ENCODE measurements at places on chromosomes 12 and 14.

GRCh38 chr12:105977236-105977635 lies 161.5 kb downstream of the NUAK1 start:
- no peak for DNase-seq

DNA sequence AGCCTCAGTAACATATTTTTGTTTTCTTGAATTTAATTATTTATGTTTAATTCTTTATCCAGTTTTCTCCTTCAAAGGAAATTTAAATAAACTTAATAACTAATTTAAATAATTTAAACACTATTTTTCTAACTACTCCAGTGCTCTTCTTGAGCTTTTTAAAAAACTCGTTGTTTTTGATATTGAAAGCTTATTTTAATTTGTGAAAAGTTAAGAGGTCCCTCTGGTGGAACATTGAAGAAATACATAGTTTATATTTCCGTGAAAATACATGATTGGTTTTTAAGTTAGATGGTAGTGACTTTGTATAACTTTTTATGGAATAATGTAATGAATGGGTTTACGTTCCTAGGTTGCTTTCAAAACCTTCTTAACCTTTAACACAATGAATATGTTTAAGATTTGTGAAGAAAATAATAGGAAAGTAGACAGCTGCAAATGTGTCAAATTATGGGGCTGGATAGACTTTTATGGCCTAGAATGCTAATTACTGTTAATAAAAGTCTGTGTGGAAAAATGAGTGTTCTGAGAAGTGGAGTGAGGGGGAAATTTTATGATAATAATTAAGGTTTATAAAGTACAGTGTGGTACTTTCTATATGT lies 45.9 kb upstream of the MSRB3 start:
- peak; percentile 11 for DNase-seq

GRCh38 chr14:100791995-100792394 lies 33.9 kb upstream of the MEG3 start:
- no peak for DNase-seq

- DNase-seq = no peak
These were observed 11.1 kb downstream of the PLBD2 start for GRCh38 chr12:113369391-113369985.

DNA sequence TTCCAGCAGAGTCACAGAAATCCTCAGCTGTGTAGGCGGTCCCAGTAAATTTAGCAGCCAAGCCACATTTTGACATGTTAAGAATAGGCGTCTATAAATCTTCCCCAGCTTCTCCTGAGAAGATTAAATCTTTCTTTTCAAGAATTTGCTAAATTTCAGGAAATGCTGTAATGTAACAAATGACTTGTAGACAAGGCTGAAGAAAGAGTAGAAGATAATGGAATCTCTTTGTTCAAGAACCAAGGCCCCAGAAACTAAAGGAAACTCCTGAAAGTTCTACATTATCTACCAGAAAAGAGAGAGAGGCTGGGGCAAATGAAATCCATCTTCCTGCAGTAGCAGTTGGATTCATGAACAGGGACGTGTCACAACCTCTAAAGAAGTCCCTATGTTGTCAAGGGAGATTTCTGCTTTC lies 760.3 kb downstream of the NOVA1 start:
- no peak for DNase-seq

GRCh38 chr12:57614178-57614947 lies 3.1 kb downstream of the ARHGEF25 start:
- no peak for DNase-seq

DNA sequence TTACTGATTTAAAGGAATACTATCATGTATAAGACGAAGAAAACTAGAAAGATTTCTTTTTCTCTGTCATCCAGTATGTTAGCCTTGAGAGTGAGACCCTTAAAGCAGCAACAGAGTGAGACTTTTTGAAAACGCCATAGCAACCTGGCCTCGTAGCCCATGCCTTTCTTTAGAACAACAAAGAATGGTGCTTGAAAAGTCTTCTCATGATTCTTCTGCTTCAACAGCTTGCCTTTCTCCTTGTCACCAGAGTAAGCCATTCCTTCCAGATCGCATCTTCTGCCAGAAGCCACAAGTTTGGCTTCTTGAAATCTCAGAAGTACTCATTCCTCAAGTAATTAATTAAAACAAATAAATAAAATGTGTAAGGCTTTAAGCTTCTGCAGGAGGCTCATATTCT lies 109.3 kb downstream of the PDE3A start:
- no peak for DNase-seq

GRCh38 chr12:40010899-40011774 lies 94.7 kb downstream of the SLC2A13 start:
- DNase-seq = peak; percentile 46

GRCh38 chr14:99838639-99839134 lies 45.5 kb downstream of the EML1 start:
- DNase-seq = peak; percentile 11

DNA sequence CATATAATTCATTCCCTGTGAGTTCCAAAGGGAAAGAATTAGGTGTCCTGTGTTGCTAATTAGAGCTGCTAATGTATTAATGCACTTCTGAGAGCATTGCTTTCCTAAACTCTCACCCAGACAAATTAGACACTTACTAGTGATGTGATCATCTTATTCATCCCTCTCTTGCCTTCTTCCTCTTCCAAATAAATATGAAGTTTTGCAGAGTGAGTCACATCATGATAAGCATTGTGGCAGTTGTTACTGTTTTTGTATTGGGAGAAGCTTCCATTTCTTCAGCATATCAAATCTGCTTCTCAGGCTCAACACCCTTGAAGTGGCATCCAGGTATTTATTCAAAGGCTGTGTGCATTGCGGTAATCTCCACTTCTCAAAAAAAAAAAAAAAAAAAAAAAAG lies 37.3 kb upstream of the E2F7 start:
- peak; percentile 31 for DNase-seq

GRCh38 chr12:60693019-60693626 lies 1097.3 kb downstream of the SLC16A7 start:
- no peak for DNase-seq

DNA sequence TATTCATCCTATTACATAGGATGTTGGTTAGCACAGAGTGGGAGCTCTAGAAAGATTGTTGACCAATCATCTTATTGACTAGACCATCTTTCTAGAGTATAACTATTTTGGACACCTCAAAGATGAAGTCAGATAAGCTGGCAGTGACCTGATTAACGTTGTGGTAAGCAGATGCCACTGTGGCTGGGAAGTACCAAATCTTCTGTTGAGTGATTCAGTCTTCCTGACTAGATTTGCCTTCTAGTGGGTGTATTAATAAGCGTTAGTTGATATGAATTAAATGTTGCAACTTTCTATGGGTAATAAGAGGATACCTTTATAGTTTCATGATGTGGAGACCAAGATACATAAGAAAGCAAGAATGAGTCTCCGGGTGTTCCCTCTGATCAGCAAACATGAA lies 51.2 kb upstream of the HELB start:
- DNase-seq = no peak

DNA sequence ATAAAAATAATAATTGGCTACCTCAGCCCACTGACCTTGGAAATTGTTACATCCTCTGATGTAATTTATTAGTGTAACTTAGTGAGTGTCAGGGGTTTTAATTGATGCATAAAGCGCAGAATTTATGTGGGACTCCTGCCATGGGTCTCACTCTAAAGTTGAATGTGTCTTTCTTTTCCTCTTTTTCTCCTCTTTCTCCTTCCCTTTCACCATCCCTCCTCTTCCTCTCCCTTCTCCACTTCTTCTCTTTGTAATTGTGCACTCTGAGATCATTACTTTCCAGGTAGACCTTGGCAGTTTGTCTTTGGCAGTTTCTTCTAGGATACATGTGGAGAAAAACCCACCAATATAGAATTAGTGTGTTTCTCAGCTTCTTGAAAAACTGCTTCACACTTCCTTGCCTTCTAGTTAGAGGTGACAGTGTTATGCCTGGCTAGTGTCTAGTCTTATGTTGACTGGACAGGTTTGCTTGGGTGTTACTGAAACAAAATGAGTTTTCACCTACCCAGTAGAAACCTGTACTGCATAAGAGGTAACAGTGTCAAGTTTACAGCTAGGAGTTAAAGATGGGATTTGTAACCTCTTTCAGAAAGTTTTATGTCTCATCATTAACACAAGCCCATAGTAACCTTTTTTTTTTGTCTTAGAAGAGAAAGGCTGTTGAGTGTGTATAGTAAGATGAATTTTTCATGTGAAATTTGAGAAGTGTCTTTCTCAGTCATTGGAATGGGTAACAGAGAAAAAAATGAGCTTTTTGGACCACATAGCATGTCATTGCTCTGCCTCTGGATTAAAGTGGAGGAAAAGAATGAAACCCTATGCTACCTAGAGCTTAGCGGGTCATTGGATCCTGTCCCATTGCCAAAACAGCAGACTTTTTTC lies 18.6 kb downstream of the PELI2 start:
- no peak for DNase-seq

- no peak for DNase-seq
These were observed 536 bp upstream of the DAAM1 start for GRCh38 chr14:59187802-59188460.

DNA sequence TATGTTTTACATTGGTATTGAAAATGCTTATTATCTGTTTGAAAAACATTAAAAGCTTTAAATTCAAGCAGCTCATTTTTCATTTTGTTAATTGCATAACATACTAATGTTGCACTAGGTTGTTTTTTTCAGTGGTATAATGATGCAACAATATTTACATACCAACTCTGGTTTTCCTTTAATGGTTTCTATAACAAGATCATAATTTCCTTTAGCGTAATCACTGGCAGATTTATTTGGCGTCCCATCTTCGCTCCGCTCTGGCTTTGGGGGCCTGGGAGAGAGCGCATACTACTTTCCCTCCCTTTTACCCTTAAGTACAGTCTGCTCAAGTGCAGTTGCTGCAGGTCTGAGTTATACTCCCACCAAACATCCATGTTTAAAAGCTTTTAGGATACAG lies 574.1 kb downstream of the PRKD1 start:
- no peak for DNase-seq

- peak; percentile 69 for DNase-seq
These were observed 82.4 kb downstream of the PPM1A start for GRCh38 chr14:60331201-60332045.

Data from kidney glomerular epithelial cell (primary cell).